Fibroblast of skin of scalp (primary cell): ENCODE measurements at places on chromosomes 1 and 21.

DNA sequence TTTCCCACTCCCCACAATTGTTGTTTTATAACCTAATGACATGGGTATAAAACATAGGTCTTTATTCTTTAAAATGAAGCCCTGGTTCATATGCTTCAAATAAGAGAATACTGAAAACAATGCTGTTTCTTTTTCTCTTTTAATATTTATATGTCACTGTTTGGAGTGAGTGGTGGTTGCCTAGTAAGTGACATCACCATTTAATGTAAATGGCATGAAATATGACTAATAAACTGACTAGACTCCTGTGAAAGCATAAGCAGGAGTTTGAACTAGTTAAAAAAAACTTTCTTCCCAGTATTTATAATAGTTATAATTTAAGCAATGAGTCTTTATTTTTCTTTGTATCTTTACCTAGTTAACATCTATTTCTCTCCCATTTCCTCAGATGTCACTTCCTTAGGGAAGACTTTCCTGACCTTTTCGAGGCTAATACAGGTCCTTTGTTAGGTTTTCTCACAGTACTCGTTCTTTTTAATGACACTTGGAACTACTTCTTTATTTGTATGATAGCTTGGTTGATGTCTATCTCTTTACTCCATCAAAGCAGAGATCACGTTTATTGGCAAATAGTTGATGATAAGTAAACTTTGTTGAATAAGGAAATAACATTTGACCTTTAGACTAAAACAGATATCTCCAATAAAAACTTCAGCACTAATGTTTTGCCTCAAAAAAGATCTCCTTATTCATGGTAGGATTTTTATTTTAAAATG, 105.4 kb upstream of the PDC start:
- peak; percentile 71 for DNase-seq

- no peak for DNase-seq
These were observed 42.4 kb downstream of the CAMTA1 start for GRCh38 chr1:6827630-6828165.

DNA sequence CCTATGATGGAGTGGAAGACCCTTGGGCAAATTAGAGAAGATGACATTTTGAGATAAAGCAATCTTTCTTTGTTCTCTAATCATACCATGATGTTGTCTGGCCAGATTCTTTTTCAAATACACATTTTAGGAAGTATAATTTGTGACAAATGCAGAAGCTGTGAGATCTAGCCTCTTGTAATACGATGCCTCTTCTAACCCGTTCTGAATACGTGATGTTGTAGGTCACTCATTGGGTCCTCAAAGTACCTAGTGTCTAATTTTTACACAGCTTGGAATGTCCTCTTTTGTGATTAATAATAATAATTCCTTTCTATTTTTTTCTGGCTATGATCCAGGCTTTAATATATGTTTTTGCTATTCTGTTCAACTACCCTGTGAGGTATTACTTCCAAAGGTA, 502.7 kb downstream of the NUF2 start:
- no peak for DNase-seq

DNA sequence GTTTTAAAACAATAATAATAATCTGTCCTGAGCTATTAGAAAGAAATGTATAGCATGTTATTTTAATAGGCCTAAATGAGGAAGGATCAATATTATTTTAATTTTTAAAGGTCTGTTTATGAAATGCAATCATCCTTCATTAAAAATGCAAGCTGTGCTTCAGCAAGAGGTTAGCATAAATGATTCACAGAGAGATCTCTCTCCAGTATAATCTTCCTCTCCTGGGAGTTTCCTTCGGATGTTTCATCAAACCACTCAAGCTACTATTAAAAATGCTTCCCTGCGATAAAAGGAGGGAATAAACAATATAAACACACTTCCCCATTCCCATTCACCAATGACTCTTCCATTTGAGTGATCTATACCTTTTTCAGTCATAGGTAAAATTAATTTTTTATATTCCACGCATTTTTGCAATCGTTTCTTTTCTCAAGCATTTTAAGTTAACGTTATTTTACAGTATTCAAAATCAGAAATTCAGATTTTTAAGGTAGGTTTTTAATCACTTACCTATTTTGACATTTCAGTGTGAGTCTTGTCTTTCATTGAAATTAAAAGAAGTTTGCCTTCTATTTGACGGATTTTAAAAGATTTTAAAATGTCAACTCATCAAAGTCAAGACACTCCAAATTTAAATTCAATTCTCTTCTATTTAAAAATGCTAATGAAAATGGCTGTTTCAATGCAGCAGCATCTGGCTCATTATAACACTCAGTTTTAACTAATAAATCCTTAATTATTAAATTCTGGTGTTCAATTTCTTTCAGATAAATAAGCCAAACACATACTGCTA, 64.3 kb downstream of the RERE start:
- peak; percentile 9 for DNase-seq

GRCh38 chr1:244615301-244615700, 37.6 kb upstream of the DESI2 start:
- DNase-seq: no peak
